Right renal pelvis (tissue), 4 donors: ENCODE measurements at places on chromosomes 11 and 22. TPM values are rescaled to one million over a fixed set of nuclear protein-coding genes. Genes with fewer than 3 reads are reported as not detected.

- no peak for DNase-seq
Observed at GRCh38 chr11:44955015-44955738, 4.5 kb upstream of the TP53I11 start.

DNA sequence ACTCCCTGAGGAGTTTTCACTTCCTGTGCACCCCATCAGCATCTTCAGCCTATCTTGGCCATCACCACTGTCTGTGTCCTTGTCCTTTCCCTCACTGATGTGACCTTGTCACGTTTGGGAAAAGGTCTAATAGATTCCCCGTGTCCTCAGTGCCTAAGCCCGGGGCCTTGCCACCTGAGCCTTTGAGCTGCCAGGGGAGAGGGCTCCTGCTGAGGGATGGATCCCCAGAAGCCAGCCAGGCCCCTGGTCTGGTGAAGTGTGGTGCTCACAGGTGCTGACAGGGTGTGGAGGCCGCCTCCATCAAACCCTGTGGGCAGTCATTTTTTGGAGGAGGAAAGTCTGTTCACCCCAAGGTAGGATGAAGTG lies 47.2 kb downstream of the GAB4 start:
- no peak for DNase-seq

DNA sequence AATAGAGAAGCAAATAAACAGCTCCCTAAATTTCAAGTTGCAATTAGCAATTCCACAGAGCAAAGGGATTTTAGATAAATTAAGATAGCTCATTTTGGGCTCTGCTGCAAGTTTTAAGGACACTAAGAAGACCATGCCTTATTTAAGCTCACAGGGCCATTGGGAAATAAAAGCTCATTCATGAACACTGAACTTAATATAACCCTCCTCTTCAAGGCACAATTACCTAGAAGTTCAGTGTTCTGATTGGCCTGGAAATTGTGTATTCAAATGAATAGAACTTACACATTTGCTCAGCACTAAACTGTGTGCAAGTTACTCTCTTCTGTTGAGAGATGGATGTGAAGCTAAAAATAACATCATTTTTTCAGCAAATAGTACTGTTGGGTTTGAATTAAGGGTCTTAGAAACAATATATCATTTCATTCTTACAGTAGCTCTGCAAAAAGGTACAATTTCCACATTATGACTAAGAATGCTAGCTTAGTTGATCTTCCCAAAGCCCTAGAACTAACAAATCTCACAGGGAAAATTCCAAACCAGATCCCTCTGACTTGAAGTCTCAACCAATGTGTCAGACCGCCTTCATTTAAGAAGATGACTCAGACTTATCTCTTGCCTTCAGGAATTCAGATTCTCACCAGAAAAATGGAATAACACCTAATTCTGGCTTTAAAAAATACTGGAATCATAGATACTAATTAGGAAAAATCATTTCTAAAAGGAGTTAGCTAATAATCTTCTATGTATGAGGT lies 87.4 kb upstream of the LRRC55 start:
- DNase-seq = no peak

DNA sequence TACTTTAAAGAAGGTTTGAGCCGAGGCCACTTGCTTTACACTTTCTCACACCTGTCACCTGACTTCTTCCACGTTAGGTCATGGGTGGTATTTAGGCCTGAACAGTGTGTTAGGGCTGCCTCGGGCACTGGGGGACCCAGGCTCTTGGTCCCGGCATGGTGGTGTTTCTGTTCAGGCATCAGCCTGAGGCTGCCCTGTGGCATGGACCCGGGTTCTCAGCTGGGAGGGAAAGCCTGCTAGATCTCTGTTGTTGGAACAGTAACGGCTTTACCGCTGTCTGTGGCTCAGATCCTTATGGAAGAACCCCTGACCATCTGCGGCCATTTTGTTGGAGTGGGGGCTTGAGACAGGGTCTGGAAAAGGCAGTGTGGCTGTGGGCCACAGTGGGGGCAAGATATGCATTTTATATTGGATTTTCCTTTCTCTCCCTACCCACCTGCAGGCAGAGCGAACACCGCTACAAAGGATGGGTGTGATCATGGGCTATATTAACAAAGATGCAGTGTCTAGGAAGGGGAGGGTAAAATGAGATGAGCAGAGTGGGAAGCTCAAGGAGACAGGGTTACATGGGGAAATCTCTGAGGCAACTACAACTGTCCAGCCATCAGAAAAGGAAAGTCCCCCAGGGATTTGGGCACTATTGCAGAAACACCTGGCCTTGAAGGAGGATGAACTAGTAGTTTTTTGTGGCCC lies 1.6 kb upstream of the KCNJ11 start:
- no peak for DNase-seq

- DNase-seq = peak; percentile 52
Observed at GRCh38 chr11:60363542-60364470, 14.5 kb upstream of the MS4A7 start.

GRCh38 chr11:87775036-87775435 lies 400.2 kb downstream of the RAB38 start:
- no peak for DNase-seq

- no peak for DNase-seq
Observed at GRCh38 chr22:20999350-21000206, 2.3 kb downstream of the THAP7 start.

DNA sequence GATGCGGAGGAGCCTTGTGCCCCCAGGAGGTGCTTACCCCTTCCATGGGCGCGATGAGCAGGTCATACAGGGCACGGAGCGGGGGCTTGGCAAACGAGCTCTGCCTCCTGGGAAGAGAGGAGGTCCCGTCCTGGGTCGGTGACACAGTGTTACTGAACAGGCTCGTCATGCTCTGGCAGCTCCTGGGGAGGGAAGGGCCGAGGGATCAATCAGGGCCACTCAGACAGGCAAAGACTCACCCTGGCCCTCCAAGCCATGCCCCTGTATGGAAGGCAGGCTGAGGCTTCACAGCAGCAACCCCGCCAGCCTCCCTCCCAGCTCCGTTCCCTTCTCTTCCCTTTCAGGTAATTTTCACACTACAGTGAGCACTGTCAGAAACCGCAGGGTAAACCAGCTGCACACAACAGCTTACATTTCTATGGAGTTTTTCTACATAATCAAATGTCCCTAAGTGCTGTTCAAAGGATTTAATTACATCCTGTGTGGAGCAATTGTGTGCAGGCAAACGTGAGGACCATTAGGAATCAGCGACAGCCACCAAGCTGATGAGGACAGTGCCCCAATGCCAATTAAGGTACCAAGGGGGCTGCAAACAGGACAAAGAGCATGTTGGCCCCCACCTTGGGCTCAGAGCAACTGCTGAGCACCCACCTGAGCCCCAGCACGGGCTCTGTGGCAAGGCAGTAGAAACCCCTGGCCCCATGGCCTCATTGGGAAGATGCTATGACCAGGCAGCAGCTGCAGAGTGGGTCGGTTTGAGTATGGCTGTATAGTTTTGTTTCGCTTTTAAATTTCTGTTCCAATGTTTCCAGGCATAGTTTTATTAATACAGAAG lies 95.4 kb upstream of the PITPNB start:
- DNase-seq = no peak

- DNase-seq = no peak
Observed at GRCh38 chr11:117501237-117501898, 173.7 kb downstream of the CEP164 start.

DNA sequence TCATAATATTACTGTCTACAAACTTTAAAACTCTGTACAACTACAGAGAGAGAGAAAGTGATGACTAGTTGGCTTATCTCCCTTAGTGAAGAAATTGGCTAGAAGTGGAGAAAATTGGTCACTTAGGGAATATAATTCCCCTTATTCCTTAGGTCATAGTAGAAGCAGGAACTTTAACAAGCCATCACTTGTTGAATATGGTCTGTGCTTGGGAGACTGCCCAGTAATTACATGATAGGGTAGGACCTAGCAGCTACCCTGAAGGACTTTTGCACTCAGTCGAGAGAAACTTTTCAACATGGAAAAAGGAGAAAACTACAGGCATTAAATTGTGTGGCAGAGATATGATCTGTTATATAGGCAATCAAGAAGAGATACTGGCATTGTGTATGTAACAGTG lies 576.5 kb upstream of the CCDC90B start:
- DNase-seq = no peak

- no peak for DNase-seq
Observed at GRCh38 chr11:69775163-69775755, at the start of gene FGF4. FGF4 (minus strand) TSS chr11:69775341; CDS start chr11:69775084, 257 bp downstream.

DNA sequence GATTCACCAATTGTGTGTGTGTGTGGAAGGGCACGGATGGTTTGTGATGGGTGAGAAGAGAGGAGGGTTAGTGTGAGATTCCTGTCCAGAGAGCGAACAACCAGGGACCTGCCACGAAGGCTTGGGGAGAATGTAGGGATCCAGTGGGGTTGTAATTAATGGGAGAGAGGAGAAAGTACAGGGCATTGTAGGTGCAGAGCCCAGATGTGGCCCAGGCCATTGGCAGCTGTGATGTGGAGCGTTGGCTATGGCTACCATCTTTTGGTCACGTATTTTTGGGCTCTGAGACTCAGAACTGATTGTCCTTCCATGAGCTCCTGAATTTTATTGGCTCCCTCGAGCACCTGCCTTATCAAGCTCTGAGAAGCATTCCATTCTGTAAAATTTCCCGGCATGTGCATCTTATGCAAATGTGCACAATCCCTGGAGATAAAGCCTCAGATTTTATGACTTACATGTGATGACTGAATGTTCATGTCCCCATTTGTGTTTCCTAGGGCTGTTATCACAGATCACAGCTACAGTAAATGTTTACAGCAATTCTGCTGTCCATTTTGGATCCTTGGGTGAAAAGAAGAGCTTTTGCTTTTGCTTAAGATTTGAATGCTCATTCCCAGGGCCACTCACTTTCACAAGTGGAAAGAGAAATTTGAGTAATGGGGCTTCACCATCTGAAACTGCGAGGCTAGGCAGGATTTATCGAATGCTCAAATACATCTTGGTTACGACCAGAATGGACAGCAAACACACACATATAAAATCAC lies 33.1 kb downstream of the SLC5A1 start:
- no peak for DNase-seq

GRCh38 chr11:80860632-80861031 lies 1419.8 kb upstream of the TENM4 start:
- DNase-seq = no peak

Gene SLC16A8
- polyA plus RNA-seq = 0.72 TPM

Gene RIBC2
- polyA plus RNA-seq = 7.4 TPM

Gene CRYBA4
- polyA plus RNA-seq = not detected

Gene AP5B1
- 6.6 TPM for polyA plus RNA-seq

Gene OR8J1
- not detected for polyA plus RNA-seq
